Activated naive CD4-positive, alpha-beta T cell treated with anti-CD3 and anti-CD28 coated beads for 36 hours (primary cell): ENCODE measurements at places on chromosomes 7 and 10.

DNA sequence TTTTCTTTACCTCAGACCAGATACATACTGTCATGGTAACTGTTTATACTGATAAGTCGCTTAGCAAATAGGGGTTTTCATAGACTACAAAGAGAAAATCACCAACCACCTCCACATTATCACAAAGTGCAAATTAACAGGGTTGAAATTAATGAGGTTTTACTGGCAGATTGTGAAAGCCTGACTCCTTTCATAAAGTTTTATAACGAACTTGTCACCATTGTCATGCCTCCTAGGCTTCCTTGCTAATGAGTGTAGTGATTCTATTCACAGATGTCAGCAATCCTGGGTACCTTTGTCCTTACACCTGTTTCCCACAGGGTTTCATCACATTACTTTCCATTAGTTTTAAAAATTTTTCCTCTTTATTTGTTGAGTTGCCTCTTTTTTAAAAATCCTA, 142.3 kb upstream of the PTN start:
- DNase-seq = no peak

- no peak for DNase-seq
These were observed 421.5 kb upstream of the LRRN3 start for GRCh38 chr7:110669410-110669809.

GRCh38 chr7:22356701-22357310, at the start of gene RAPGEF5:
TSS of gene RAPGEF5 (minus strand) at chr7:22357154. CDS start at chr7:22357060, 94 bp downstream.
- no peak for DNase-seq

DNA sequence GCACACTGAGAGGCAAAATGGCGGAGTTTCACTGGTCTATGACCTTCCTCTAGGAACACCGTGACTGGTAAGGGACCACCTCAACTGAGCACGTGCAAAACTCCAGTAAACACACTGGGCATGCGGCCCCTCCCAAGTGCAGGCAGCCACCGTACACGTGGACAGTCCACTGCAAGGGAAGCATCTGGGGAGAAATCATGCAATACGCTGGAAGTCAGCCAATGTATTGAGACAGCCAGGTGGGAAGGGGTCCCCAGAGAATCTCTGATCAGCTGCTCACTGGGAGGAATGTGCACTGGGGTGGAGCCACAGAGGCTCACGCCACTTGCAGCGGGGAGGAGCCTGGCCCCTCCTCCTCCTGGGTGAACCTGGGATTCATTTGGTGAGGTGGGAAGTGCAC, 49.3 kb downstream of the CFAP46 start:
- DNase-seq = no peak

GRCh38 chr10:12019283-12019971, 23.2 kb downstream of the UPF2 start:
- no peak for DNase-seq

GRCh38 chr7:66319407-66319979, 114.4 kb downstream of the TPST1 start:
- DNase-seq = no peak
